ENCODE measurements at places on chromosomes 5 and 9. TPM values are rescaled to one million over a fixed set of nuclear protein-coding genes. Genes with fewer than 3 reads are reported as not detected.

Gene ZBED3
- total RNA-seq: 1.6 TPM

Gene UBE2QL1
- under 0.01 TPM for total RNA-seq

Gene PLAC8L1
- not detected for total RNA-seq

Gene ANKRD55
- not detected for total RNA-seq

Gene OLFM1
- total RNA-seq: 10.1 TPM

Gene SCGB3A2
- total RNA-seq: not detected

Gene CCDC183
- total RNA-seq: not detected

Gene NDST1
- 110 TPM for total RNA-seq

Gene RMRP
- 12,356 TPM for total RNA-seq

Gene SLC6A19
- not detected for total RNA-seq

Gene ARL10
- 3.2 TPM for total RNA-seq

Gene GFI1B
- total RNA-seq: not detected

Gene LIFR
- 38.8 TPM for total RNA-seq

Gene RFESD
- total RNA-seq: 0.17 TPM

Gene TAS2R1
- not detected for total RNA-seq

Gene ARL14EPL
- not detected for total RNA-seq

Gene CDH9
- not detected for total RNA-seq

Gene LAMC3
- 0.09 TPM for total RNA-seq

Gene CDC14B
- 11.0 TPM for total RNA-seq

Gene SLC45A2
- total RNA-seq: not detected

Gene ALDOB
- total RNA-seq: not detected
